ENCODE measurements at places on chromosomes 2 and 18. TPM values are rescaled to one million over a fixed set of nuclear protein-coding genes. Genes with fewer than 3 reads are reported as not detected.

KIF1A gene
- 0.73 TPM for total RNA-seq

INPP5D gene
- 0.49 TPM for total RNA-seq

RFX8 gene
- total RNA-seq, result not detected

ATOH8 gene
- total RNA-seq, result 5.7 TPM

PROKR1 gene
- total RNA-seq, result not detected

MREG gene
- total RNA-seq, result 4.8 TPM

ALPG gene
- not detected for total RNA-seq

CCDC74B gene
- 7.4 TPM for total RNA-seq

STPG4 gene
- total RNA-seq, result 0.12 TPM

SLC5A7 gene
- total RNA-seq, result not detected

KCNS3 gene
- 1.2 TPM for total RNA-seq
